ENCODE measurements at places on chromosomes 7 and 10.

DNA sequence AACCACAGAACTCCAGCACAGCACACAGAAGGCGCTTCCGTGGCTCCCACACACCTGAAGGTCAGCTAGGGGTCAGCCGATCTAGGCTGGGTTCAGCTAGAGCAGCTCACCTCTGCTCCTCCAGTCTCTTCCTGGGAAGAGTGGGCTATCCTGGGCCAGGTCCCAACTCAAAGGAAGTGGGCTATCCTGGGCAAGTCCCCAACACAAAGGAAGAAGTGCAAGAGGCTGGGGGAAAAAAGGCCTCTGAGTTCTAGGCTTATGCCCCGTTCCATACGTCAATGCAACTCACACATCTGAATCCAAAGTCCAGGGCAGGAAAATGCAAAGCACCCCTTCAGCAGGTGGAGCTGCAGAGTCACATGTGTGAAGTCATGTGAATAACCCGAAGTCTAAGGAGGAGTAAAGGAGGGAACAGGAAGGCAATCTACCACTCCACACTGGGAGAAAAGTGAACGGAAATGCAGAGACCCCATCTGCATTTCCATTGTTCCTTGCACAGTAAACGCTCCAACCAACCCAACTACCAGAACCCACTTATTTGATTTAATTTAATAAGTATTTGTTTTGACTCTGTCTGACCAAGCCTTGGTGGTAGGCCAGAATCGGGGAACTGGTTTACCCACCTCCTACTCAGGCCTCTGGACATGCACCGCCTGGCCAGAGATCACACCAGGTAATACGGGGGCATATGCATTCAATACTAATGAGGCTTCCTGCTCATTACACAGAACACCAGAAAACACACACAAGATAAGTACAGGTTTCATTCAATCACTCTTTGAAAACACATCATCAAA is 95.5 kb upstream of the RNF32 start:
- DNase-seq: no peak

DNA sequence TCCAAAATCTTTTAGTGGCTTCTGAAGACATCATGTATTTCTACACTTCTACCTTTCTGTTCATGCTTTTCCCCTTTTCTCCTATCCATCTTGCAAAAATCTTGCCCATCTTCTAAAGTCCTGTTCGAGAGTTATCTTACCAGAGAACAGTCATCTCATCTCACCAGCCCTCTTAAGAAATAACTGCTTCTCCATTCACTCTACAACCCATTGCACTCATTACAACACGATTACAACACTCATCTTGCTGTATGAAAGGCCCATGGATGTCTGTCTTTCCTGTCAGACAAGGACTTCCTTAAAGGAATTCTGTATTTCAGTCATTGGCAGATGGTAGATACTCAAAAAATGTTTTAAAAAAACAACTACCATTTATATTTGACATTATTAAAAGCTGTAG is 30.8 kb downstream of the ZNF438 start:
- no peak for DNase-seq

- no peak for DNase-seq
These were observed at the start of gene CNTNAP2 for GRCh38 chr7:146116521-146117222. Gene CNTNAP2, plus strand, starts transcription at chr7:146116801. Its CDS starts 76 bp downstream, at chr7:146116877.

DNA sequence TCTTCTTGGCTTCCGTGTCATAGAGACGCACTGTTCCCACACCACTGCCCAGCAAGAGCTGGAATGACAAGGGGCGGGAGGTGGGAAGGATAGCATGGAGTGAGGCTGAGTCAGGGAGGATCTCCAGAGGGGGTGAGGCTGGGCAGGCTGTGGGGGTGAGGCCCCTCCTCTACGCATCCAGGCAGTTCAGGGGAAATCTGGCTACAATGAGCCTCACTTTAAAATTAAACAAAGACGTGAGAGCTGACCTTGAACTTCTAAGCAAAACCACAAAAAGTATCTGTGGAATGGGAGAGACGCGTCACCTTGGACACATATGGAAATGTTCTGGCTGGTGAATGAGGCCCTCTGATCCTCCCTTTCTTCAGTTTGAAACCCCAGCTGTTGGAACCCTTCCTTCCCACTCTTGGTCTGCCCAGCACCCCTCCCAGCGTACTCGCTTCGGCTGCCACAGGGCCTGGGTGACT is 17.7 kb downstream of the WDR91 start:
- DNase-seq: no peak

DNA sequence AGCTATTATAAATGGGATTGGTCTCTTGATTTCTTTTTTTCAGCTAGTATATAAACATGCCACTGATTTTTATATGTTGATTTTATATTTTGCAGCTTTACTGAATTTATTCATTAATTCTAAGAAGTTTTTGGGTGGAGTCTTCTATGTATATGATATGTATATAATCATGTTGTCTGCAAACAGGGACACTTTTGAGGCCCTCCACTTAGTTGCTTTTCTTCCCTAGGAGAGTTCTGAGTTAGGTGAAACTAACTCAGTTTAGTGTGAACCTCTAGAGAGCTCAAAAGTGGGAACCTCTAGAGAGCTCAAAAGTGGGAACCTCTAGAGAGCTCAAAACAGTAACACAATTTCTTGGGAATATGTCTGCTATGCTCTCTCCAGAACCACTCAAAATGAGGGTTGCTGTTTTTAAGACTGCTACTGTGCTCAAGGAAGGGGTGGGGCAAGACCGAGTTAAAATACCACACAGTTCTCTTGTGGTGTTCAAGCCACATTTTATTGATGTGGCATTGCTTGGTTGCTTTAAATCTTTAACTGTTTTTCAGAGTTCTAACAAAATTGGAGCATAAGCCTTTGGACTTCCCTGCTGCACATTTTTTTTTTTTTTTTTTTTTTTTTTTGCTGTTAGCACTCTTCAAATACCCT is 13.2 kb downstream of the CCDC7 start:
- no peak for DNase-seq

GRCh38 chr10:110017052-110017451 is 9.3 kb downstream of the ADD3 start:
- DNase-seq: no peak

- DNase-seq: no peak
These were observed 13.5 kb downstream of the DLG5 start for GRCh38 chr10:77913090-77913489.

GRCh38 chr7:52635021-52635420 is 400.4 kb upstream of the POM121L12 start:
- DNase-seq: no peak

- no peak for DNase-seq
These were observed 6.4 kb downstream of the ETV1 start for GRCh38 chr7:13982940-13983677.

DNA sequence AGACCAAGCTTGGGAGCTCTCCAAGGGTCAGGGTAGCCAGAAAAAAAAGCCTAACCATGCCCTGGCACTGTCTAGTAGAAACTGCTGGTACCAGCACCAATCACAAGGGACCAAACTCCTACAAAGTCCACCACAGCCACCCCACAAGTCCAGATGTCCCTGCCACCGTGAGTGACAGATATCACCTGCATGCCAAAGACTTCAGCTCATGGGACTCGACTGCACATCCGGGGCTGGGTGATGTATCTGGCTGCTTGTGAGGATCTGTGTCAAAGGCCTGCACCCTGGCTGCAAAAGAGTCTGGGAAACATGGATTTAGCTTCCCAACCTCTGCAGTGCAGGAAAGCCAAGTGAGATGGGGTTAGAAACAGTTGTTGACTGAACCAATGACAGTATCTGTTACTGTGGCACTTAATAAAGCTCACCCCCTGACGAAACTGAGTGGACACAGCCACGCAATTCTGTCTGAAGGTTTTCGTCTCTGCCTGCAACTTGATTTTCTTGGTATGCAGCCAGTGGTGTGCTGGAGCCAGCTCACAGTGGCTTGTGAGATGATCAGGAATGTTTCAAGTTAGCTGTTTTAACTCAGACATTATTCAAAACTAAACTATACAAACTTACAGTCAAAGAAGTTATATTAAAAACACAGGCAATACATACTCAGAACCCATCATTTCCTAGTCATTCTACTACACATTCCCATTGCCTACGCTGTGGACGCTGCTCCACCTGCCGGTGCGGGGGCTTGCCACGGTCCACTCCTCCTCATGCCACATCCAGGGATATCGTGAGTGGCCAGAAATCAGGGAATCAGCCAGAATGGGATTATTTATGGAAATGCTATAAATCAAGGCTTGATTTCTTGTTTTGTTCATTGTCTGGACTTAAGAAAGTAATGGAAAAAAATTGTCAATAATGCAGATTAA is 9.2 kb downstream of the ZNF488 start:
- no peak for DNase-seq

GRCh38 chr7:69882269-69882668 is 284.0 kb downstream of the AUTS2 start:
- no peak for DNase-seq
